Upper lobe of left lung (tissue), 6 donors: ENCODE measurements at places on chromosomes 12 and 14. TPM values are rescaled to one million over a fixed set of nuclear protein-coding genes. Genes with fewer than 3 reads are reported as not detected.

ARG2 gene
- total RNA-seq = 9.1 TPM

NIN gene
- total RNA-seq = 50.3 TPM

DNA sequence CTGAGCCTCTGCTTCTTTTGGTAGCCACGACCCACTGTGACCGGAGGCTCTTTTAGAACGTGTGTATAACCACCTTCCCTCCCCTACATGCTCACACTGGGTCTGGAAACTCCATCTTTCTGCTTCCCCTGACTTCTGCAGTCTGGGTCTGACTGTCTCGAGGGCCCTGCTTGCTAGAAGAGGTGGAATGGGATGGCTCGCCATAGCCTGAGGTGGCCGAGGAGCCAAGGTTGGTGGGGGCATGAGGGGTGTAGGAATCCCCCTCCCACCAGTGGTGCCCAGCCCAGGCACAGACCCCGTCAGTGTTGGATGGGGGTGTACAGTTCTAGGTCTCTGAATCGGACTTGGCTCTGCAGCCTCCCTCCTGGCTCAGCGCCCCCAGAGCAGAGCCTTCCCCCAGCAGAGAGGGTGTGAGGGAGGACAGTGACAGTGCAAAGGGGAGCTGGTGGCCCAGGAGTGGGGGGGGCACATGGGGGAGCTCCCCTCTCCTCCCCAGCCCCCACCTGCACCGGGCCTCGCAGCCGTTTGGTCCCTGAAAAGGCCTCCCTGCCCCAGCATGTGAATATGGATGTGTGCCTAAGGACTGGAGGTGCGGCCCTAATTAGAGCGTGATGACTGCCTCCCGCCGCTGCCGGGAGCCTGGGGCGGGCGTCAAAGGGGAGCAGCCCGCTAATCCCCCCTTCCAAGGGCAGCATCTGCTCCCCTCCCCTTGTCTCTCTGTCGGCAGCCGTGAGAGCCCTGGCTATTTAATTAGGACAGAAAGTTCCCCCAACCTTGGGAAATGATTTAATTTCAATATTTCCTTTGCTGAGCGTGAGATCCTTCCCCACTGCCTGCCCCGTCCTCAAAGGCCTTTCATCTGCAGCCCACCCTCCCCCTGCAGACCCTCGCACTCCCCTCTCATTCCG, 196.2 kb upstream of the C14orf180 start:
- no peak overlapping the region for H3K27ac ChIP-seq
- H3K4me3 ChIP-seq = no peak overlapping the region
- peak; percentile 68 for DNase-seq
- no peaks in the 10 kb centered on the region for H3K36me3 ChIP-seq
- H3K4me1 ChIP-seq = peaks cover 8% of the 10 kb centered on the region
- H3K27me3 ChIP-seq = no peaks in the 10 kb centered on the region

DNA sequence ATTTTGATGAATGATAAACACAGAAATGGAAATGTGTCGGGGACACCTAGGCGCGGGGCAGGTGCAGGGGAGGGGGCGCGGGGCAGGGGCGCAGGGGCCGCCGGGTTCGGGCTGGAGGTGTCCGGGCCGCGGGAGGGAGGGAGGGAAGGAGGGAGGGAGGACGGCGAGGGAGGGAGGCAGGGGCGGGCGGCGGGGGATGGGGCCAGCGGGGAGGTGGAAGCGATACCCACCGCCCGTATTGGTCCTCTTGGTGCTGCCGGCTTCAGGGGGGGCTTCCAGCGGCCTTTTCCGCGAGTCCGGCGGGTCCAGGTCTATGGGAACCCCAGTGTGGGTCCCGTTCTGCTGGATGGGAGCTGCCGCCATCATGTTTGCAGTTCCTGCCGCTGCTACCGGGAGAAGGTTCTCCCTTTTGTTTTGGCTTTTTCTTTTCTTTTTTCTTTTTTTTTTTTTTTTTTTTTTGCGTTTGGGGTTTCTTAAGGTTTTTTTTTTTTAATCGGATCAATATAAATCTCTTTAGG, 703 bp downstream of the NOVA1 start:
- H3K27ac ChIP-seq = no peak overlapping the region
- H3K4me1 ChIP-seq = peaks cover 2% of the 10 kb centered on the region
- H3K27me3 ChIP-seq = no peaks in the 10 kb centered on the region

DNA sequence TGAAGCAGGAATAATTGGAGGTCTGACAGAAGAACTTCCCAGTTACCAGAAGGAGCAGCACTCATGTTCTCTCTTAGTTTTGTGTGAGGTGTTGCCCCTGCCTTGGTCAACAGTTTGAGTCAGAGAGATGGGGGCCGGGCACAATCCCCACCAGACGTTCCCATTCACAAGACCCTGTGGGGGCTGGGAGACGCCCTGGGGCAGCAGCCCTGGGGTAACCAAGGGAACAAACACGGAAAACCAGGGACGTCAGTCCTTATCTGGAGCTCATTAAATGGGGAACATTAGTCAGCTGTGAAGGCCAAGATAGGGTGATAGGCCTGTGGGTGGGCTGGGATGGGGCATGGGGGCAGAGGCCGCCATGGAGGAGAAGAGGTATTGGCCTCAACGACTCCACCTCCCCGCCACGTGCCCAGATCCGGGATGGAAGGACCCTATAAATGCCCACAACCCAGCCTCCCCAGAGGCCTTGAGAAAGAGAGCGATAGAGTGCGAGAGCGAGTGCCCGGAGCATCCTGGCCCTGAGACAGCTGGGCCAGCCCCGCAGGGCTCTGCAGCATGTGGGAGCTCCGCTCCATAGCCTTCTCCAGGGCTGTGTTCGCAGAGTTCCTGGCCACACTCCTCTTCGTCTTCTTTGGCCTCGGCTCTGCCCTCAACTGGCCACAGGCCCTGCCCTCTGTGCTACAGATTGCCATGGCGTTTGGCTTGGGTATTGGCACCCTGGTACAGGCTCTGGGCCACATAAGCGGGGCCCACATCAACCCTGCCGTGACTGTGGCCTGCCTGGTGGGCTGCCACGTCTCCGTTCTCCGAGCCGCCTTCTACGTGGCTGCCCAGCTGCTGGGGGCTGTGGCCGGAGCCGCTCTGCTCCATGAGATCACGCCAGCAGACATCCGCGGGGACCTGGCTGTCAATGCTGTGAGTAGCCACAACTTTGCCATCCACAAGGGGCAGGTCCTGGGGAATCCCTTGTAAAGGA, at the start of gene AQP2:
Gene AQP2 (plus strand): TSS at position 465 of the 979 bp plus-strand sequence. CDS start 94 bp downstream, at position 559.
- no peak for DNase-seq
- no peaks in the 10 kb centered on the region for H3K36me3 ChIP-seq
- no peak within 1 kb of the TSS for H3K27ac ChIP-seq

DNA sequence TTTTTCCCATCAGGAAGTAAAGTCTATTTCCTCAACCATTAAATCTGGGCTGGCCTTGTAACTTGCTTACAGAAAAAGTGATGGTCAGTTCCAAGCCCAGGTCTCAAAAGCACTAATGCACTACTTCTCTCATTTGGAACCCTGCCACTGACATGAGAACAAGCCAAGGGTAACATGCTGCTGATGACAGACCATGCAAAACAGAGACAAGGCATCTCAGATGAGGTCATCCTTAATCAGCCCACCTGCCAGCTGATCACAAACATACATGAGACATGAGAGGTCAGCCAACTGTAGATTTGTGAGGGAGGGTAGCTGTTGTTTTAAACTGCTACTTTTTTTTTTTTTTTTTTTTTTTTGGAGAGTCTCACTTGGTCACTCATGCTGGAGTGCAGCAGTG, 16.2 kb downstream of the TWF1 start:
- H3K27me3 ChIP-seq = no peaks in the 10 kb centered on the region
- DNase-seq = no peak
- no peak overlapping the region for H3K27ac ChIP-seq
- no peaks in the 10 kb centered on the region for H3K4me1 ChIP-seq
- H3K4me3 ChIP-seq = no peak overlapping the region
- peaks cover 39% of the 10 kb centered on the region for H3K36me3 ChIP-seq

GRCh38 chr14:68820536-68820935, 27.7 kb upstream of the ZFP36L1 start:
- H3K36me3 ChIP-seq = no peaks in the 10 kb centered on the region
- DNase-seq = no peak

- no peak for DNase-seq
- no peaks in the 10 kb centered on the region for H3K36me3 ChIP-seq
- H3K27me3 ChIP-seq = no peaks in the 10 kb centered on the region
- H3K4me3 ChIP-seq = no peak overlapping the region
- H3K27ac ChIP-seq = no peak overlapping the region
Measured at GRCh38 chr12:130973109-130973508, 19.4 kb downstream of the ADGRD1 start.
